ENCODE measurements at places on chromosomes 4 and X. TPM values are rescaled to one million over a fixed set of nuclear protein-coding genes. Genes with fewer than 3 reads are reported as not detected.
A peak's percentile ranks its signal among the peaks of the same experiment; 100 is the strongest.

The CLDN24 gene
- not detected for total RNA-seq

DNA sequence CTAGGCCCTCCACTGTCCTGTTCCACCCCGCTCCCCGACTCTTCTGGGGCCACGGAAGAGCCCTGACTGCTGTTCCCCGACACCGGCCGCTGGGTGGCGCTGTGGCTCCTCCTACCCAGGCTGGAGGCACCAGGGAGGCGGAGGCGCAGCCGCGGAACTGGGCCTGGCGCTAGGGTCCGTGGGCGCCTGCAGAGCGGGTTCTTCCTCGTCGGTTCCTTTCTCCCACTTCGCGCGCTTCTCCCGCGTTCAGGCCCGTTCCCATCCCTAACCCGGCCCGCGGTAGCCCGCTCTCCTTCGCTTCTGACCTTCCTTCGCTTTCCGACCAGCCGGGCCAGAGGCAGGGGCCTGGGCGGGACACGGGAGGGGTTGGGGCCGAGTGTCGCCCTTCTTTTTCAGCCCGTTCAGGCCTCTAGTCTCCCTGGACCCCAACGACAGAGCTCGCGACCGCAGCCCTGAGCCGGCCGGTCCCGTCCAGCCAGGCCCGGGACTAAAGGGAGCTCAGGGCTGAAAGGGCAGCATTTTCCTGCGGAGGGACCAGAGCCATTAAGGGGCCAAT, 34.3 kb downstream of the NALF2 start:
- DNase-seq, result peak; percentile 76

GRCh38 chr4:139860435-139861024, 194.9 kb downstream of the MGST2 start:
- no peak for DNase-seq

GRCh38 chr4:169015186-169015623, 5.2 kb upstream of the CBR4 start:
- no peak for DNase-seq

- no peak for DNase-seq
Measured at GRCh38 chr4:80309294-80310004, 26.1 kb upstream of the CFAP299 start.

The FGD1 gene
- 24.7 TPM for total RNA-seq

DNA sequence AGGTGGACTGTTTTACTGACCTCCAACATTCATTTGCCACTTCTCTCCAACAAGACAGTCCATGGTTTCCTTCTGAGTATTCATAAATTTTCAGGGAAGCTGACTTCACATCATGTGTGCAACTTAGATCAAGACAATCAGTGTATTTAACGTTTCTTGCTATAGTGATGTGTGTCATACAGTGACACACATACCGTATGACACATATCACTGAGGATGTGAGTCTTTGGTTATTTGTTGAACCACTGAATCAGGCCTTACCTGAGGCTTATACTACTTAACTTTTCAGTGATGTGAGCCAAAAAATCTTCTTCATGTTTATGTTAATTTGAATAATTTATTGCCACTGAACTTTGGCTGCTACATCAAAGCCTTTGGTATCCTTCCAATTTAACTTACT, 166.8 kb downstream of the BMPR1B start:
- no peak for DNase-seq

GRCh38 chr4:2888886-2889285, 45.2 kb downstream of the ADD1 start:
- no peak for DNase-seq

GRCh38 chr4:30725562-30725961, 5.4 kb downstream of the PCDH7 start:
- no peak for DNase-seq

The NLRP2B gene
- not detected for total RNA-seq

The FAM53A gene
- 2.4 TPM for total RNA-seq

GRCh38 chr4:152220201-152220666, 315.7 kb downstream of the FBXW7 start:
- no peak for DNase-seq

- DNase-seq, result no peak
Measured at GRCh38 chrX:18964901-18965300, 19.0 kb downstream of the PHKA2 start.

DNA sequence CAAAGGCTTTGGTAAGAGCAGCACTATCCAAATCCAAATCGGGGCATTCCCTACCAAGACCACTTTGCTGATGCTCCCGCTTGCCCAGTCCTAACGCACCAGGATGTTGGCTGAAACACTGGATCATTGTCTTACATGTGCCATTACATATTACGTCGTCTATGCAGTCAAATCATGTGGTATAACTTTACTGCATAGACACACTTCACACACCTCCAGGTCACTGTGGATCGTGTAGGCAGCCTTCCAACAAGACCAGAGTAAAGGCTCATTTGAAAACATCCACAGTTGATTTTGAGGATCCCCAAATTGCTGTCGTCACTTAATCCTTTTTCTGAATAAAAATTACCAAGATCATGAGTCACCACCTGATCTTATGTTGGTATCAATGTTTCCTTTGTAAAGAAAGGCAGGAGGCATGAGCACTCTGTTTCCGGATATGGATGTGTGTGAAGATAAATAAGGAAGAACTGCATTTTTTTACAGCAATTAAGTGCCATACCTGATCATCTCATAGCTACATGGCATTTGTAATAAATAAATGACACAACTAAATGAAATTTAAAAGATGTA, 18.5 kb downstream of the TENM3 start:
- no peak for DNase-seq

DNA sequence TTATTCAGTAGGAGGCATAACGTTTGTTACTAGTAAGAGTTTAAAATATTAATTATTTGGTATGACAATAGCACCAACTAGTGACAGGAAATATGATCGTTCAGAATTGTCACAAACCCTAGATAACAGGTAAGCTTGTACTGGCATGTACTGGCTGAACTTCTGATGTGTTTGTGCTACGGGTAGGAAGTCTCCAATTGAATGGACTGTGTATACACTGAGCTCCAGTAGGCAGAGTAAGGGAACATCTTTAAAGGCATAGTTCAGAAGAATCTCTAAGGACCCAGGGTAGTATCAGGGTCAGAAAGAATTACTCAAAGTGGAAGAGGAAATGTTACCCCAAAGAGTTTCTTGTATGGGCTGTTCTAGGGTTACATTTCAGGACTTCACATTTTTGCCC, 230.4 kb downstream of the EDA2R start:
- DNase-seq, result no peak

The GASK1B gene
- 25.8 TPM for total RNA-seq

The ZDHHC15 gene
- 2.3 TPM for total RNA-seq

DNA sequence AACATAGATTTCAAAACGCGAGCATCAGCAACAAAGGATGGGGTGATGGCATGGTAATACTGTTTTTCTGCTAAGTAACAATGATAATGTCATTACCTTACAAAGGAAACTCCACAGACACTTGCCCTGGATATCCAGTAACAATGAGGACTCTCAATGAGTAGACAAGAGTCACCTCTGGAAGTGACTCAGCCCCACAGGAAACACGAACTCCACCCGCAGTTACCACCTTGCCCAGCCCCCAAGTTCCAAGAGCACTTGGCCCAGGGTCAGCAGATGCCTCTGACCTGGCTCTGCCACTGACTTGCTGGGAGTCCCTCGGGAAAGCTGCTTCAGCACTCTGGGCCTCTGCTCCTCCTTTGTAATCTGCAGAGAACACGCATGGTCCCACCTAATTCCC, 110.3 kb upstream of the MAP3K15 start:
- DNase-seq, result no peak

The MAGEA8 gene
- total RNA-seq, result not detected

The NDUFB11 gene
- total RNA-seq, result 94.1 TPM

GRCh38 chr4:114752391-114753165, 154.0 kb downstream of the UGT8 start:
- DNase-seq, result no peak

The DCHS2 gene
- total RNA-seq, result 0.43 TPM

DNA sequence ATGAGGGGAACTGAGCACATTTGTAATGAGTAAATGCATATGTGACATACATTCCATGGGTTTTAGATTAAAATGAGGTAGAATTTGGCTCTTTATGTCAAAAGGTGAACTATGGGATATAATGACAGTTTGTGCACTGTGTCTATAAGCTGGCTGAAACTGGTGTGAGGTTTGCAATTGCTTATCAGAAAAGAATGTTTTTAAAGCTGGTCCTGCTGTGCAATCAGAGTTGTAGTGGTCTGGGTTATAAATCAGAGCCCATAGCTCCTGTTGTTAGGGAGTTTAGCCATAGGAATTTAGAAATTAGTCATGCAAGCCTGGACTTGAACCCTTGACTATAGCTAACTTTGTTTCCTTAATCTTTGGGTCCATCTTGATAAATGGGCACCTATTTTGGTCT, 23.1 kb upstream of the GATB start:
- no peak for DNase-seq

The SLC39A8 gene
- 1.6 TPM for total RNA-seq

The TIGD4 gene
- total RNA-seq, result 3.3 TPM

DNA sequence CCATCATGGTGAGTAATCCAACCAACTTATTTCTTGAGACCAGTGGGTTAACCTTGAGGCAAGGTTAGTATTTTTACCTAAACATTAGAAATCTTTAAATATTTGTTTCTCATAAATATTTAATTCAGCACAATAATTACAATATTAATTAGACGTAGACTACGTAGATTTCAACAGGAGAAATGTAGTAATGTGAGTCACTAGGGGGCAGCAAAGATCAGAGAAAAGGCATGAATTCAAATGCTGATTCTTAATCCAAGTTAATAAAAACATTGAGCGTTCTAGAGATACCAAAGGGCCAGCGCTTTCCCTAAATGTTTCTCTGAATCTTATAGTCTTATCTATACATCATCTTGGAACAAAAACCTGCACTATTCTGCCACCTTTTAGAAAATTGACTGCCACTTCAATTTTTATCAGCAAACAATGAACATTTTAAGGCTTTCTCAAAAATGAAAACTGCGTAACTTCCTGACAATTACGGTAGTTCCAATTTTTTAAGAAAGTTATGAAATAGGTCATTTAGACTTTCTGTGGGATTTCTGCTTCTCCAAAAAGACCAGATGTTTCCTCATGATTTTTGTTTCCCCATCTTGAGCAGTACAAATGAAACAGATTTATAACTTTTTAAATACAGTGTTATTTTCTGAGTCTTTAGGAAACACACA, 180.7 kb downstream of the GASK1B start:
- peak; percentile 11 for DNase-seq

- no peak for DNase-seq
Measured at GRCh38 chrX:45762699-45763647, 562.3 kb upstream of the DIPK2B start.

DNA sequence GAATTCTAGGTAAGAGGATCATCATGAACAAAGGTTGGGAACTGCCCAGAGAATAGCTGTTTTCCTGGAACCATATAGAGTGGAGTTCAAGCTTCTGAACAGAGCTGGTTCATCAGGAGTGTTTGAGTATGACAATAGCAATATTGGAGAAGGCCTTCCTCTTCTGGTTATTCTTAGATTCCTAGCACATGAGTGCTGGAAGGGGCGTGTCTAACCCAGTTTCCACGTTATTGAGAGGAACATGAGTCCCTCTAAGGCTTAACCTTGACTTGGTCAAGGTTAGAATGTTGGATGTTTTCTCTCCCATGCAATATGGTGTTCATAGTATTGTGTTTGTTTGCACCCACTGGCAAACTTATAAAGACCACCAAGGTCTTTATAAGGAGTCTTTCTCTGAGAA, 101.3 kb downstream of the TSPAN7 start:
- no peak for DNase-seq

The NHSL2 gene
- total RNA-seq, result 3.4 TPM

- no peak for DNase-seq
Measured at GRCh38 chr4:166377578-166377977, 504.5 kb downstream of the TLL1 start.

GRCh38 chr4:75545526-75545925, 10.3 kb upstream of the ODAPH start:
- DNase-seq, result no peak

The SSX3 gene
- total RNA-seq, result not detected

GRCh38 chrX:20224814-20225487, 41.8 kb downstream of the RPS6KA3 start:
- DNase-seq, result no peak

DNA sequence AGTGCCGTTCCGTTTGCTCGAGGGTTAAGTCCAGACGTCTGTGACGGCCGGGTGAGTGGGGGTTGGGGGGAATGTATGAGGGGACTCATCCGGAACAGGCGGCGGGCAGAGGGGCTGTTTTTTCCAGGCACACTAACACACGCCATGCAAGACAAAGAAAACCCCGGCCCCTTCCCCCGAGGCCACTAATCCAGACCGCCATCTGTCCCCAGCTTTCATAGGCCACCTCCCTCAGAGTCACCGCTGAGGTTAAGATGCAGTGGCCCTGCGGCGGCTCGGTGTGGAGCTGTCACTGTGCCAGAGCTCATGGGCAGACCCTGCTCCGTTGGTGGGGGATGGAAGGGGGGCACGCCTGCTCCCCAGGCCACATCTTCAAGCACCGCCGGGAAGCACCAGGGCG, 34.1 kb downstream of the SORCS2 start:
- no peak for DNase-seq

The PRDM5 gene
- 24.1 TPM for total RNA-seq

The HMX1 gene
- total RNA-seq, result 0.87 TPM

DNA sequence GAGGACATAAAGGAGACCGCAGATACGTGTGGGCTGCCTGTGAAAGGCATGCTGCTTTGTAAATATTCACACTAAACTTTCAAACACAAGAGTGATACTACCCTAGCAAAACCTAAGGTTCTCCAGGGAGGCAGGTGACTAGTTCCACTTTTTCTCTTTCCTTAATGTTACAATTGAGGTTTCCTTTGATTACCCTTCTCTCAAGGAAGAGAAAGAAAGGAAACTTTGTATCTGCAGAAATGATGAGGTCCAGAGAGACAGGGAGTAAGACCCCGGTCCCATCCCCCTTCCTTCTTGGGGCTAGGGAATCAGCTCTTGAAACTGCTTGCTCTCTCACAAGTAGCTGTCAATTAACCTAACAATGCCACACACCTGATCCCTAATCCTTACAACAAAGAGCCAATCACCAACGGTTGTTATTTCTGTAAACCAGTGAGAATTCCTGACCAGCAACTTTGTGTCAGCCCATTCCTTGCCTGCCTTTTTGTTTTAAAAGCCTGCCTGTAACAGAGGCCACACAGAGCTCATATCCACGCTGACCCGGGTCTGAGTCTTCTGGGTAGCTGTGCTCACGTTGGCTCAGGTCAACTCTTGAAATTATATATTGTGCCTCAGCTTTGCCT, 754.8 kb upstream of the FRG1 start:
- no peak for DNase-seq

- DNase-seq, result no peak
Measured at GRCh38 chr4:80705311-80705710, 325.2 kb upstream of the BMP3 start.

The SHROOM3 gene
- 60.0 TPM for total RNA-seq

The PAGE5 gene
- not detected for total RNA-seq

GRCh38 chr4:114691865-114692264, 93.3 kb downstream of the UGT8 start:
- DNase-seq, result no peak

- no peak for DNase-seq
Measured at GRCh38 chr4:52945326-52945898, 83.3 kb downstream of the RASL11B start.
